ENCODE measurements at places on chromosomes 1 and 21.

DNA sequence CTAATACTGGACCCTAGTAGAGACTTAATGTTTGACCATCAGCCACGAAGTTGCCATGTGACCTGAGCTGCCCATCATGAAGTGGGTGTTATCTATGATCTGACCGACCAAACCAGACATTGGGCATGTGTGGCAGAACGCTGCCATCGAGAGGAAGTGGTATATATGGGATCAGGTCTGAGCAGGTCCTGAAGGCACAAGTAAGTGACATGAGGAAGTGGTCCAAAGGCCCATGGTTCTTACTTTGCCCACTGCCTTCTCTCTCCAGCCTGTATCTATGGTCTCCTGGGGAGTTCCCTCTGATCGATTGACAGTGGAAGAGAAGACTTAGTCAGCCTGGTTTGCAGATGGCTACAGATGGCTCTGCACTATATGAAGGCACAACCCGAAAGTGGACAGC is 7.9 kb downstream of the SPSB1 start:
- DNase-seq: no peak

GRCh38 chr1:245098924-245099323 is 55.9 kb upstream of the KIF26B start:
- no peak for DNase-seq

- DNase-seq: no peak
These were observed 60.4 kb downstream of the IL23R start for GRCh38 chr1:67226688-67227087.

DNA sequence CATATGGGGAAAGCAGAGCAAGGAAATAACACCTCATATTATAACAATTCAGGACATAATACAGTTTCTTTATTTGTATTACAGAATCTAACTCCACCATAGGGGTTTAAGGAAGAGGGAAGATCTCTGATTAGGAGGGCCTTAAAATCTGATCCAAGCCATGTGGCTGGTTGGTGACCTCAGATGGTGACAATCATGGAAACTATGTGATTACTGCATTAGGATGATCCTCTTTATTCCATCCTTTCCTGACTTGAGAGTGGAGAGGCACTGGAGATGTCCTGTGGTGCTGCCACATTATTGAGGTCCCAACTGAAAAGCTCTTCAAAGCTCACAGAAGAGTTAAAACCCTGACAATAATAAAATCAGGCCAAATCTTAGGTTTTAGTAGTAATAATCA is 168.1 kb upstream of the BEND5 start:
- no peak for DNase-seq

DNA sequence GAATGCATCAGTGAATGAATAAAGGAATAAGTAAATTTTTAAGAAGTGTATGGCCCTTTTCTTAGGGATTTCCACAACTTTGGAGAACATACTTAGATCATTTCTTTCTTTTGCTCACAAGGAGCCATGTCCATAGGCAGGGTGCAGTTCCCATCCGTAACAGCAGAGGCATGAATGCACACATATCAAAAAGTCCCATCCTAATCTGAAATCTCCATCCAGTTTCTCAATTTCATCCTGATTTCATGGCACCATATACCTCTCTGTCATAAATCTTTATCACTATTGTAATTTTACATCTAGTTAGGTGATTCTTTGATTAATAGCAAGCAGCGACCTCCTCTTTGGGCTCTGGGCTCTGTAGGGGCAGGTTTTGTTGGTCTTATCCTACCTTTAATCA is 359.2 kb downstream of the RRAGC start:
- no peak for DNase-seq

DNA sequence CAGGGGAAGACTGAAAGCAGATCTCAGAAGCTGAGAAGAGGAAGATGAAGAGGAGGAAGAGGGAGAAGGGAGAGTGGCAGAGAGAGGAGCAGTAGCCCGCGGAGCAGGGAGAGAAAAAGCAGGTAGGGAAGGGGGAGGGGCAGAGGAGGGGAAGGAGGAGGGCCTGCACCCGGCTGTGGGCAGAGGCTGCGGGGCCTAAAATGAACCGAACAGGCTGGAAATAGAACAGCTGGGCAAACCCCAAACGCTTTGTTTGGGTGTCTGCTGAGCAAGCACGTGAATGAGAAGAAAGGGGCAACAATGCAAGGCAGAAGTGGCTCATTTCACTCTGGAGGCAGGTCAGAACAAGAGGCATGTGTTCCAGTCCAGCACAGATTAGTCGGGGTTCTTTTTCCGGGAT is 33.5 kb downstream of the KCNC4 start:
- DNase-seq: no peak

GRCh38 chr1:102776071-102776470 is 332.3 kb downstream of the COL11A1 start:
- DNase-seq: no peak

DNA sequence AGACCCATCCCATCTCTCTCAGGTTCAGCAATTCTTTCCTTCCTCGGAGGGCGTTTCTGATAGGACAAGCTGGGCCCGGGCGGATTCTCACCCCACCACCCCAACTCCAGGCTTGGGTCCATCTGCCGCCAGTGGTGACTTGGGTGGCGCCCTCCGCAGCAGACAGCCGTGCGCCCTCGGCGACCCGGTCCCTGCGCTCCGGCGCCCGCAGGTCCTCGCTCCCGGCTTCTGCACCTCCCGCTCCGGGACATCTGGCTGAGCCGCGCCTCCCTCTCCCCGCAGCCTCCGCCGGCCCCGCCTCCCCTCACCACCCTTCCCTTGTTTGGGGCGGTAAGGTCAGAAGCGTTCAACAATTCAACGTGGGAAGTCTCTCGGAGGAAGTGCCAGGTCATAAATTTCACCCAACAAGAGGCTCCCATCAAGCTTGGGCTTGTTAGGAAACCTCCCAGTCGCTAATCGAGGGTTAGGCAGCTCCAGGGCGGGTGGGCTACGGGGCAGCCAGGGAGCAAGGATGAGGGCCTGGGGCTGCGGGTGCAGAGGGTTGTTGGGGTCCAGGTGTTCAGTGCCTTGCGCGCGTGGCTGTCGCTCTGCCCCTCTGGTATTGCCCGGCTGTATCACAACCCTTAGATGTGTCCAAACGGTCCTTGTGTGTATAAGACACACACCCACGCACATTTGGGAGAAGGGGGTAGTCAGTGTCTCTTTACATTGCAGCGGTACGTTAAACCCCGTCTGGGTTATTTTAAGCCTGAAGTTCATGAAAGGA is 39.8 kb downstream of the OLIG1 start:
- peak; percentile 27 for DNase-seq

- peak; percentile 65 for DNase-seq
These were observed 70.6 kb downstream of the LAMC1 start for GRCh38 chr1:183093786-183094298.

DNA sequence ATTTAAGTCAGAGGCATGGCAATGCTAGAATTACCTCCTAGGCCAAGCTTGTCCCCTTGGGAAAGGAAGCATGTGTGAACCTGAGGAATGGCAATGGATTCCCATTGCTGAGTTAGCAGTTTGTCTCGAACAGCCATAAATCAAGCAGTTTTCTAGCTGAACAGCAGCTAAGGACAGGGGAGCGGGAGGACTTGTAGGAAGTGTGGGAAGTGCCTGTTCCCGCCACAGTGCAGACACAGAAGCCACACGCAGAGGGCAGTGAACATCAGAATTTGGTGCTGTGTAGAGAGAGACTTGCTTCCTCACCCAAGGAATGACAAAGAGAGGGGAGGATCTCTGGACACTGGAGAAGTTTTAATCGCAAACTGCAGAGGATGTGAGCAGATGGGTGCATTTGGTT is 3.8 kb downstream of the PHGDH start:
- no peak for DNase-seq

DNA sequence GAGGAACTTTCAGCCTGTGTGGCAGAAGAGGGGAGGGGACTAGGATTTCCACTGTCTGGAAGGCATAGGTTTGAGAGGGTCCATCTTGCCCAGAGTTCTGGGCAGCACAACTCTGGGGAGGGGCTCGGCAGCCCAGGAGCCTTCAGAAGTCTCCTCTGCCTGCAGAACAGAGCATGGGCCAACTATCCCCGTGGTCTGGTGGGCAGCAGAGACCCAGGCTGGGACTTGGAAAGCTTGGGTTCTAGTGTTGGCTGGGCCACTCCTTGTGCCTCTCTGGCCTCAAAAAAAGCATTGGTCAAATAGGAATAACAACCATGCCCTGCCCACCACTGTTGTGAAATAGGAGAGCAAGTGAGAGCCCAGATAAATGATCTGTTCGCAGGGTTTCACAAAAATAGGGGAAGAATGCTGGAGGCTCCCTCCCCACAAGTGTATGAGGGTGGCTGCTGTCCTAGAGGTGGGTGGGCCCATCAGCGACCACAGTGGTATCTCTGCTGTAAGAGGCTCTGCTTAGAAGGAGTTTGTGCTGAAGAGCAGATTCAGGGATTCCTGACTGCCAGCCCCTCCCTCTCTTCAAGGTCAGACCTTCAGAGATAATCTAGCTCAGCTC is 8.9 kb downstream of the EPHA10 start:
- DNase-seq: no peak

DNA sequence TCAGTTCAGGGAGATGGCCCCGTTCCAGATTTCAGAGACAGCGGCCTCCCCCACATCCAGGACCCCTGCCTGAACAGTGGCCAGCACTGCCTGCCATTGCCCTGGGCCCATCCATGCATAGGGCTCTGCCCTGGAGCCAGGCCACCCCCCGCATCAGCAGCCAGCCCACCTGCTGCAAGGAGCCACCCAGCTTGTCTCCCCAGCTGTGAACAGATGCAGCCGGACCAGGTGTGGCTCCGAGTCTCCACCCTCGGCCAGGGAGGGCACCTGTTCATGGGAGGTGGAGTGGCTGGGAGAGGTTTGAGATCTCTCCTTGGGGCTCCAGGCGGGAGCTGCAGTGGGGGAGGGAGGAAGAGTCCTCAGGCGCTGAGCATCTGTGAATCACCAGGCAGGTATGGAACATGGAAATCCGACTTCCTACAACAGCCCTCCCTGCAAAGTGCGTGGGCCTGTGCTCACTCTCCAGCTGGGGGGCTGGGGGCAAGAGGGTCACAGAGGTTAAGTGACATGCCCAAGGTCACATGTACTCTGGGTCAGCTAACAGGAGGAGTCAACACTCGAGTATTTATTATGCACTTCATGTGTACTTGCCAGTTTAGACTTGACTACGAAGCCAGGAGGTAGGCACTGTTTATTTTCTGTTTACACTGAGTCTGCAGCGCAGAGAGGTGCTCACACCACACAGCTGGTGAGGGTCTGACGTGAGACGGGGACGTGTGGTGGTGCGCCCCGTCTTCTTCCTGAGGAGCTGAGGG is 4.8 kb upstream of the HES5 start:
- peak; percentile 46 for DNase-seq

- DNase-seq: no peak
These were observed 4.1 kb downstream of the PABPC4 start for GRCh38 chr1:39572379-39573096.
